ENCODE measurements at places on chromosomes 1 and 21.

- no peak for DNase-seq
These were observed 6.0 kb upstream of the DIP2A start for GRCh38 chr21:46452710-46453109.

DNA sequence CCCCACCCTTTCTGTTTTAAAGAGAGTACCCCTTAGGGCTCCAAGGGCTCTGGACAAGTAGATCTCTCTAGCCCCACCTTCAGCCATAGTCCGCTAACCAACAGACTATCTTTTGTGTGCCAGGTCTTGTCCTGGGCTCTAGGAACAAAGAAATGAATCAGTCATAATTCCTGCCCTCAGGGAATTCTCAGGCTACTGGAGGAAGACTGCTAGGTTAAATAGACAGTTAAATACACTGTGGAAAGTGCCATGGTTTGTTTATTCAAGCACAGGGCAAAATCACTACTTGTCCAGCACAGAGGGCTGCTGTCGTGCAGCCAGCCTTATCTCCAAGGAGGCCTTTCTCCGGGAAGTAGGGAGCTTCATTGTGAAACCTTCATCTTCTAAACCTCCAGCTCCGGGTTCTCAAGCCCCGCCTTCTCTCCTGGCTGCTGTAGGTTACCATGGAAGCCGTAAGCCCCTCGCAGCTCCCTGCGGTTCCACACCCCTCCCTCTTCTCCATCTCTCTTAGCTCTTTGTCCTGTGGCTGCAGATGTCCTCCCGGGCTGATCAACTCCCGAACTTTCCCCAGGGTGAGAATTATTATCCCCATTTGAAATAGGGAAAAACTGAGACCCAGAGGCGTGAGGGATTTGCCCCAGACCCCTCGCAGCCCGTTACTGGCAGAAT is 29.8 kb downstream of the SHISAL2A start:
- no peak for DNase-seq

- no peak for DNase-seq
These were observed 49.2 kb downstream of the KYAT3 start for GRCh38 chr1:88943241-88943640.

DNA sequence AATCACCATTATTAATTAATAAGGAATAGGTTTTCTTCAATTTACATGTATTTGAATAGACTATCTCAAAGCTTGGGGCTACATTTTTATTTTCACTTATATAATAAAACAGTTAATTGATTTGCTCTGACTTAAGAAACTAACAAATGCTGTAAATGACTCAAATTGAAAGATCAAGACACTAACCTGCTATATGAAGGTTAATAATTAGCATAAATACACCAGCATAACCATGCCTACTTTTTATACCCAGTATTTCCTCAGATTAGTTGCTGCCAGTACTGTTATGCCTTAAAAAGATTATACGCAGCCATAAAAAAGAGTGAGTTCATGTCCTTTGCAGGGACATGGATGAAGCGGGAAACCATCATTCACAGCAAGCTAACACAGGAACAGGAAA is 1545.1 kb downstream of the AMY1C start:
- no peak for DNase-seq

GRCh38 chr1:177133977-177134538 is 30.5 kb downstream of the ASTN1 start:
- DNase-seq = no peak
